ENCODE measurements at places on chromosomes 5 and 9.

GRCh38 chr9:136062657-136063439 lies 32.2 kb downstream of the NACC2 start:
- DNase-seq, result no peak

DNA sequence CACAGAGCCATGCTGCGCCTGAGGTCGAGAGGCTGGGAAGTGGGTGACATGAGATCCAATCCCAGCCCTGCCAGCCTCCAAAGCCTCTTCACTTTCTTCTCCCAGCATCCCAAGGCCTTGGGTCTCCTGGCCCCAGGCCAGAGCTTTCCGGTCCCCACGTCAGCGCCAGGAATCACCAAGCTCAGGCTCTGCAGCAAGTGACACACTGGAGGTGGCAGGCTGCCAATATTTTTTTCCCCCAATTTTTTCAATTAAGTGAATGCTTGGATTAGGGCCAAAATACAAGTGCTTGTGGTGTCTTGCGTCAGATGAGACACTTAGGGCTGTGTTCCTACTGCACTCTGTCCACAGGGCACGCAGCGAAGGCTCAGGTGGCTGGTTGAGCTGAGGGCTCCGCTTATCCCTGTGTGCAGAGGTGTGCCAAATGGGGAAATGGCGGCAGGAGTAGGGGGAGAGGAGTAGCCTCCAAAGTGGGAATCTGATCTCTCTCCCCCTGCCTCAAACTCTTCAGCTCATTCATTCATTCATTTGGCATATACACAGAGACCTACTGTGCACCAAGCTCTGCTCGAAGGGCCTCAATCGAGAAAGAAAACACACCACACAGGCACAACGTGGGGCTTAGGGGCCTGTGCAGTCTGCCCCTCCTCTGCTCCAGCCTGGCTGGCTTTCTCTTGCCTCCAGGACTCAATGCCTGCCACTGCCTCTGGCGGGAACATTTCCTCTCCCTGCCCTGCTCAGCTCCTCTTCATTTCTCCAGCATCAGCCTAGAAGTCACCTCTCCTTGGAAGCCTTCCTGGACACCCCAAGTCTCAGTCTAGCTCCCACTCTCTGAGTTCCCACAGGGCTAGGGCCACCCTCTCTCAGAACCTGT lies 16.6 kb downstream of the SH3PXD2B start:
- no peak for DNase-seq

GRCh38 chr9:82593501-82593900 lies 469.4 kb downstream of the RASEF start:
- DNase-seq, result no peak

DNA sequence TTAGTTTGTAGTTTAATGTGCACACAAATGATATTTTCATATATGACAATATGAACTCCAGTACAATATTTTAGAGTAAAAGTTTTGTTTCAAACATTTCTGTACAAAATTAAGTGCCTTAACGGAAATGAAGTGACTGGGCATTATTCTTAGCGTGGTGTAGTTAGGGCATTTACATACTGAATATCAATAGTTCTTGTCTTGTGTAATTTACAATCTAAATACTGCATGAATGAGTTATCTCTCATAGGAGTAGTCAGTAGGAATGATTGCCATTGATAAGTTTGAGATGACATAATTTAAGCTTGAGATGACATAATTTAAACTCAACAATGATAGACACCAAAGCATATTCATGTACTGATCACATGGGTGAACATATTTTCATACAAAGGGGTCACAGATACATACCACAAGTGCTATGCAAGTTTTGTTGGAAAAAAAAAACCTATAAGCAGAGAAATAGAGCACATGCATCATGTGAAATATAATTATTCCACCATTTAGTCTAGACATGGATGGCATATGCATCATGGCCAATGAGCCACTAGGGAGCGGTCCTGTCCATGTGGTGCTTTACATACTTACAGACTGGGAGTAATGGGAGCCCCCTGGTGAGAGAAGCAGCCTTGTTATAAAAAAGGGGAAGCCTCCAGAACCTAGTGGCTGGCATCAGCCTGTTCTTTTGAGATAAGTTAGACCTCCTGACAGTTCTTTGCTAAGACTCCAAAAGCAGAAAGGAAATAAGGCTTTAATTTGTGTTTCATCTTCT lies 1523.9 kb downstream of the MAT2B start:
- DNase-seq, result no peak

DNA sequence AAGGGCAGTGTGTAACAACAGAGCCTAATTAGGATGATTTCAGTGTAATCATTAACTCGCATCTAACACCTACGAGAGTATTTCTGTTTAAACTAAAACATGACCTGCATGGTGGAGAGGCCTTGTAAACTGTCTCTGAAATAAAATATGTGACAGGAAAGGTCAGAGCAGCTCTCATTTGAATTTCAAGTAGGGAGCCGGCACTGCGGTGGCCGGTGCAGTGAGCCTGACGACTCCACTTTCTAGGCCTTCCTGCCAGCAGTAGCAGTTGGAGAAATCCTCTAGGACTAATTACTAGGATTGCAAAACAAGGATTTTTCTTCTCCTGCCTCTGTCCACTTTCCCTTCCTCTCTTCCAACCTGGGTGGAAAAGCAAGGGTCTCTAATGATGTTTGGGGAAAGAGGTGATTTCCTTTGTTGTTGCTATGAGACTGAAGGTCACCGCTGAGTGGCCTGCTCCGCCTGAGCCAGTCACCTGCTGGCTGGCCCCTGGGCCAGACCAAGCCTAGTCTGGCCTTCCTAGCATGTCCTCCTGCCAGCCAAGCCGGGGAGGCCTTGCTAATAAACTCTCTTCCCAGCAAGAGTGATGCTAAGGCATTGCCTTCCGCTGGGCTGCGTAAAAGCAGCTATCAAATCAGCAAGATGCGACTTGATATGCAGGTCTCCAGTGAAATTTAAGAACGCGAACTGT lies 245.7 kb downstream of the PSAT1 start:
- no peak for DNase-seq

DNA sequence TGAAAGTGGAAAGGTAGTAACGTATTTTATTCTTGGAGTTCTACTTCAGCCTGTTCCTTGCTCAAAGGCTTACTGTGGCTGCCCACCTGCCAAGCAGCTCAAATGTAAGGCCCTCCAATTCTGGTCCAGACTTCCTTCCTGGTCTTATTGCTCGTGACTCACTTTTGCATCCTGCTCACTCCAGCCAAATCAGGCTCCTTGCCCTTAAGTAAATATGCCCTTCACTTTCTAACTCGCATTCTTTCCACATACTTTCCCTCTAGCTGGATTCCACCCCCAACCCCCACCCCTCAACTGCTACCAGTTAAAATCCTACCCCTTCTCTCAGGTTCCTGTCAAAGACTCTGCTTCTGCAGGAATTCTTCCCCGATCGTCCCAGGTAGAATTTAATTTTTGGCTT lies 96.6 kb downstream of the GALNT10 start:
- DNase-seq, result peak; percentile 34

DNA sequence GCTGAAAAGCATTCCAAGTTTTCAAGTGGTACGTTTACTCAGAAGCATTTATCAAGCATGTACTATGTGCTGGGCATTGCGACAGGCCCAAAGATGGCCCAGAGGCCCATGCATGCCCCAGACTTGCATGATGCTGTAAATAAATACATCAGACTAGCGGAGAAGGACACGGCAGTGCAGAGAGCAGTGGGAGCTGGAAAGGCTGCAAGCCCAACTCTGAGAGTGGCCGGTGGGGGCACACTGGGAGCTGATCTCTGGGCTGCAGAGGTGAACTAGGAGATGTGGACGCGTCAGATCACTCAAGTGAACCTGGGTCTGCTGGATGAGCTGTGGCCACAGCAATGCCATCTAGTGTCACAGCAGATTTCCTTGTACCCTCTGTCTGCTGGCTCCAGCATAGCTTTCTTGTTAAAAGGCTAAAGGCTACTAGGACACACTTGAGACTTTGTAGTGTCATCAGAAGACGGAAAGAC lies 246.9 kb downstream of the FANCC start:
- DNase-seq, result no peak

GRCh38 chr9:97602430-97602829 lies 30.7 kb downstream of the TSTD2 start:
- no peak for DNase-seq

GRCh38 chr5:77946381-77947040 lies 170.4 kb upstream of the TBCA start:
- DNase-seq, result no peak

Measured in prostate gland (tissue), 2 donors.